ENCODE measurements at places on chromosomes 12 and 14.

GRCh38 chr12:109731806-109732205 lies 18.2 kb downstream of the FAM222A start:
- no peaks in the 10 kb centered on the region for H3K36me3 ChIP-seq
- DNase-seq: no peak
- H3K27me3 ChIP-seq: peaks cover 15% of the 10 kb centered on the region
- no peak overlapping the region for H3K4me3 ChIP-seq
- peaks cover 10% of the 10 kb centered on the region for H3K4me1 ChIP-seq

DNA sequence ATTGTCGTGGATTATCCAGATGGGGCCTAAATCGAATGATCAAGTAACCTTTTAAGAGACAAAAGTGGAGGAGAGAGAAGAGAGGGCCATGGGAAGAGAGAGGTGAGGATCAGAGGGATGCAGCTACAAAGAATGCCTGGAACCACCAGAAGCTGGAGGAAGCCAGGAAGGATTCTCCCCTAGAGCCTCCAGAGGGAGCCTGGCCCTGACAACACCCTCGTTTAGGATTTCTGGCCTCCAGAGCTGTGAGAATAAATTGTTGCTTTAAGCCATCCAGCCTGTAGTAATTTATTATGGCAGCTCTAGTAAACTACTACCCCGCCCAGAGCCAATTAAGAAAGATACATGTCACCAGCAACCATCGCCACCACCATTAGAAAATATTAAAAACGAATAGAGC lies 46.2 kb upstream of the GSC start:
- H3K27ac ChIP-seq: no peak overlapping the region
- H3K4me3 ChIP-seq: no peak overlapping the region
- no peak for DNase-seq
- no peaks in the 10 kb centered on the region for H3K27me3 ChIP-seq
- no peaks in the 10 kb centered on the region for H3K4me1 ChIP-seq

GRCh38 chr12:42130672-42131402 lies 13.8 kb downstream of the GXYLT1 start:
- H3K27me3 ChIP-seq: no peaks in the 10 kb centered on the region
- DNase-seq: no peak
- H3K36me3 ChIP-seq: no peaks in the 10 kb centered on the region
- peaks cover 33% of the 10 kb centered on the region for H3K4me1 ChIP-seq
- peak overlapping the region; percentile 80 for H3K27ac ChIP-seq

DNA sequence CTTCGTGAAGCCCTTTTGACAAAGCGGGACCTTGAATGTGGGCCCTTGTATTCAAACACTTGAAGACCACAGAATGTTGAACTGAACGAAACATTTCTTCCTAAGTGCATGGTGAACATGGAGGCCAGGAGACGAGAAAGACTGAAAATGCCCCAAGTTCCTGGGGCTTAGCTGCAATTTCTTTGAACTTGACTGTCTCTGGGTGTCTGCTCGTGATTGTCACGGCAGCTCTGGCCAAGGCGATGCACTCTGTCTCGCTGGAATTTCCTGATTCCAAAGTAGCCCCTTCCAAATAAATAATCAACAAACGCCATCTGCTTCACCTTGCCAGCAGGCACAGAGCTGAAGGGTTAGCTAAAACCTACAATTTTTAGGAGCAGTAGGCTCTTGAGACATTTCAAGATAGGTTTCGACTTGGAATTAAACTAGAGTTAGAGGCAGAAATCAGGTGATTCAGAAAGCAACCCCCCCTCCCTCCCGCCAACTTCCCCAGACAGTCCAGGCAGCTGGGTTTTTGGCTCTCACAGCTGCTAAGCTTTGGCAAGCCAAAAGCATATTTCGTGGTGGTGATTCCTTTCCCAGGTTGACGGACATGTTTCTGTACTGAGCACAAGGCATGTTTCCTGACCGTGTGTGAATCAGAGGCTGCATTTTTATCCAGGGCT lies 13.5 kb upstream of the IRF2BPL start:
- no peaks in the 10 kb centered on the region for H3K36me3 ChIP-seq
- H3K4me1 ChIP-seq: peaks cover 91% of the 10 kb centered on the region
- DNase-seq: no peak
- H3K4me3 ChIP-seq: no peak overlapping the region
- H3K27me3 ChIP-seq: no peaks in the 10 kb centered on the region

- H3K4me1 ChIP-seq: peaks cover 6% of the 10 kb centered on the region
- no peak overlapping the region for H3K4me3 ChIP-seq
- no peaks in the 10 kb centered on the region for H3K27me3 ChIP-seq
- no peak overlapping the region for H3K27ac ChIP-seq
- H3K36me3 ChIP-seq: no peaks in the 10 kb centered on the region
These were observed 129.7 kb upstream of the GRIP1 start for GRCh38 chr12:66808606-66809005.

DNA sequence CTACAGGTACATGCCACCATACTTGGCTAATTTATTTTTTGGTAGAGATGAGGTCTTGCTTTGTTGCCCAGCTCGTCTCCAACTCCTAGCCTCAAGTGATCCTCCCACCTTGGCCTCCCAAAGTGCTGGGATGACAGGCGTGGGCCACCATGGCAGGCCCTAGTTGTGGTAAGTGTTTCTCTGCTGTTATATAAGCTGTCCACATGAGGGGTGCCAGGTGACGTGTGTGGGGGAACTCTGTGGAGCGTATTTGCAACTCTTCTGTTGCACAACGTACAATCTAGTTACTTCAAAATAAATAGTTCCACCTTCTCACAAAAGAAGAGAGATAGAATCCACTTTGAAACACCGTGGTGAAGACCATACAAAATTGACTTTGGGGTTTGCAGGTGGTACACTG lies 125.1 kb downstream of the NCOR2 start:
- H3K4me3 ChIP-seq: no peak overlapping the region
- peaks cover 26% of the 10 kb centered on the region for H3K36me3 ChIP-seq
- no peak for DNase-seq
- H3K4me1 ChIP-seq: peaks cover 7% of the 10 kb centered on the region
- no peak overlapping the region for H3K27ac ChIP-seq

- no peaks in the 10 kb centered on the region for H3K4me1 ChIP-seq
- H3K4me3 ChIP-seq: no peak overlapping the region
- DNase-seq: no peak
- H3K36me3 ChIP-seq: no peaks in the 10 kb centered on the region
These were observed 17.5 kb upstream of the BICD1 start for GRCh38 chr12:32089156-32089555.

GRCh38 chr12:78120866-78121560 lies 290.3 kb downstream of the NAV3 start:
- peaks cover 7% of the 10 kb centered on the region for H3K4me1 ChIP-seq
- peaks cover 2% of the 10 kb centered on the region for H3K36me3 ChIP-seq
- no peak overlapping the region for H3K4me3 ChIP-seq
- no peak for DNase-seq

GRCh38 chr12:39272871-39273655 lies 169.9 kb downstream of the KIF21A start:
- no peaks in the 10 kb centered on the region for H3K4me1 ChIP-seq
- DNase-seq: peak; percentile 1
- no peak overlapping the region for H3K4me3 ChIP-seq
- H3K27me3 ChIP-seq: no peaks in the 10 kb centered on the region
- H3K27ac ChIP-seq: no peak overlapping the region
